ENCODE measurements at places on chromosomes 13 and 19. TPM values are rescaled to one million over a fixed set of nuclear protein-coding genes. Genes with fewer than 3 reads are reported as not detected.

The TPRX2 gene
- total RNA-seq = not detected

The CAPN12 gene
- not detected for total RNA-seq

The SOX1 gene
- total RNA-seq = not detected

The ZNF844 gene
- 2.3 TPM for total RNA-seq

The RFPL4AL1 gene
- total RNA-seq = not detected

The GRIK5 gene
- not detected for total RNA-seq

The CEACAM8 gene
- not detected for total RNA-seq

The MCEMP1 gene
- total RNA-seq = not detected

The OR10H1 gene
- not detected for total RNA-seq

The DNAAF3 gene
- total RNA-seq = 0.19 TPM

The KLK4 gene
- not detected for total RNA-seq

The LRRC63 gene
- total RNA-seq = 0.13 TPM

The ZNF880 gene
- total RNA-seq = 10.5 TPM
